ENCODE measurements at places on chromosomes 11 and 22.

DNA sequence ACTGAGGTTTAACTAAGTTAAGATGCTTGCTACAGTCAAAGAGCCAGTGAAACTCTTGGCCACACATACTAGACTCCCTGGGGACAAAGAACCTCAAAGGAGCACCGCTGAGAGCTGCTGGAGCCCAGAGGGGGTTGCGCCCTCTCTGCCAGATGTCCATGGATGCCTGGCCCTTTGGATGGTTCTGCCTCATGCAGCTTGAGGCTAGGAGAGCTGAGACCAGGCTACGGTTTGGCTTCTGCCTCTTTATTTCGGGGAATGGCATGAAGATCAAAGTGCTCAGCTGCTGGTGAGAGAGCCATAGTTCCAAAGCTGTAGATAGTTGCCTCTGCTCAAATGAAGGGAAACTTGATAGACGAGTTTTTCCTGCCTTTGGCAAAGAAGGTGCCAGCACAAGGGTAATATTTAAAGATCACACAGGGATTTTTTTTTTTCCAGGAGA lies 43.0 kb downstream of the RASSF10 start:
- no peak for DNase-seq

GRCh38 chr11:34890812-34891211 lies 25.4 kb downstream of the APIP start:
- DNase-seq, result no peak

GRCh38 chr11:11400635-11401232 lies 47.7 kb upstream of the CSNK2A3 start:
- DNase-seq, result peak; percentile 59

- peak; percentile 58 for DNase-seq
These were observed at the start of gene UPB1 for GRCh38 chr22:24494528-24495364. Gene UPB1 (plus strand): TSS chr22:24495332. CDS start chr22:24495404, 72 bp downstream.

GRCh38 chr11:120579611-120580031 lies 68.1 kb downstream of the GRIK4 start:
- DNase-seq, result no peak

DNA sequence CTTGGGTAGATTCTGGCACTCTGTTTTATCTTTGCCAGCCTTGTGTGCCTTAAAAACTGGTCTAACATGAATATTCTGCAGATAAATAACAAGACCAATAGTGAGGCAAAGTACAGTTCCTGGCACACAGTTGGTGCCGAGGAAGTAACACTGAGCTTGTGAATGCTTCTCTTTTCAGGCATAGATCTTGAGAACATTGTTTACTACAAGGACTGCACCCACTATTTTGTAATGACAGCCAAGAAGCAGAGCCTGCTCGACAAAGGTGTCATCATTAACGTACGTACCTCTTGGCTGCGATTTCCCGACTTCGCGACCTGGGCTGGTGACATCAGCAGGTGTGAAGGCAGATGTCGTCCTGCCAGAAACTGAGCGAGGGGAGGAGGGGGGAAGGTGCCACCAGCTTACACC lies 105.7 kb downstream of the MICAL2 start:
- no peak for DNase-seq

DNA sequence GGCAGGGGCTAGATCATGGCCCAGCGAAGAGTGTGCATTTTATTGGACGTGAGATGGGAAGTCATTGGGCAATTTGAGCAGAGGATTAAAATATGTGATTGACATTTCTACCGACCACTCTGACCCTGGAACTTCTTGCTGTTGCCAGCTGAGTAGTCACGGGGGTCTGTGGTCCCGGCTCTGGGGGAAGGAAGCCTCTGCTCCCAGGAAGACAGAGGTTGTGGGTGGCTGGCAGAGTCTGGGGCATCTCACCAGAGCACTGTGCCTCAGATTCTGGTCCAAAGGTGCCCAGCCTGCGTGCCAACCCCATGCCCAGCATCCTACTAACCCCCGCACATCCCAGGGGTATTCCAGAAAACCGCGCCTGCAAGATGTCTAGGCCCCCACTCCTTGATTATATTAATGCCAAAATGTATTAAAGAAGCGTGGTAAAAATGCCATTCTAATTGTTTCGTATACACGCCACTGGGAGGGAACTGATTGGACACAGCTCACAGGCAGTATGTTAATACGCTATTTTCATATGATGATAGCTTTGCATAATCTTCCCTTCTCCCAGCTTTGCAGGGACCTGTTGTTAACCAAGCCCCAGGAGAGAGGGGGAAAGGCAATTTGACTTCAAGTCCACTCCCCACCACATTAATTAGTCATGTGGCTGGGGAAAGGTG lies 25.3 kb upstream of the LMO1 start:
- DNase-seq, result peak; percentile 17

GRCh38 chr22:49962751-49963646 lies 2.4 kb downstream of the PIM3 start:
- DNase-seq, result peak; percentile 26

DNA sequence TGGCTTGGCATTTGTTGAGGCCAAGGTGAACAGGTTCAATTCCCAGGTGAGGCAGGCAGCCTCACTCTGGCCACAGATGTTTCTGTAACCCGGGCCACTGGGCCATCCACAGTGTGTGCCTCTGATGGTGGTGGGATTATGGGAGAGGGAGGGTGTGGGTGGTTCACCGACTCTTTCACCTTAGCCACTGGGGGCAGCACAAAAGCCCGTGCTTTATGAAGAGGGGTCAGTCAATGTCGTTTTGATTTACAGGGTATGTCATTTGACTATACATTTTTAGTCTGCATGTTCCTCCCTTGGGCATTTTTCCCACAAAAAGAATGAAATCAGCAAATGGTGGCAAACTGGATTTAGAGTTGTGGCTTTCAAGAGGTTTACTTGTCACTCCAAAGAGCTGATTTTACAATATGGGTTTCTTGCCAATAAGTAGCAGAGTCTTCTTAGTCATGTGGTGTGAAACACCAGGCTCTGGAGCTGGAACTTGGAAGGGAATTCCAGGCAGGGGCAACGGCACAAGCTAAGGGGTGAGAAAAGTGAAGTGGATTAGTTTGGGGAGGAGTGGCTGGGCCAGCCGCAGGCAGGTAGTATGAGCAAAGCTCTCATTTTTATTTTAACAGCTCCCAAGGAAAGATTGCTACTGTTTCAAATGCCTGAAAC lies 217.8 kb upstream of the ZBED5 start:
- DNase-seq, result no peak

GRCh38 chr22:38718414-38718813 lies 12.7 kb downstream of the GTPBP1 start:
- no peak for DNase-seq

GRCh38 chr11:16809886-16810668 lies 71.6 kb downstream of the C11orf58 start:
- no peak for DNase-seq

GRCh38 chr11:82869657-82870056 lies 30.6 kb downstream of the PRCP start:
- no peak for DNase-seq

DNA sequence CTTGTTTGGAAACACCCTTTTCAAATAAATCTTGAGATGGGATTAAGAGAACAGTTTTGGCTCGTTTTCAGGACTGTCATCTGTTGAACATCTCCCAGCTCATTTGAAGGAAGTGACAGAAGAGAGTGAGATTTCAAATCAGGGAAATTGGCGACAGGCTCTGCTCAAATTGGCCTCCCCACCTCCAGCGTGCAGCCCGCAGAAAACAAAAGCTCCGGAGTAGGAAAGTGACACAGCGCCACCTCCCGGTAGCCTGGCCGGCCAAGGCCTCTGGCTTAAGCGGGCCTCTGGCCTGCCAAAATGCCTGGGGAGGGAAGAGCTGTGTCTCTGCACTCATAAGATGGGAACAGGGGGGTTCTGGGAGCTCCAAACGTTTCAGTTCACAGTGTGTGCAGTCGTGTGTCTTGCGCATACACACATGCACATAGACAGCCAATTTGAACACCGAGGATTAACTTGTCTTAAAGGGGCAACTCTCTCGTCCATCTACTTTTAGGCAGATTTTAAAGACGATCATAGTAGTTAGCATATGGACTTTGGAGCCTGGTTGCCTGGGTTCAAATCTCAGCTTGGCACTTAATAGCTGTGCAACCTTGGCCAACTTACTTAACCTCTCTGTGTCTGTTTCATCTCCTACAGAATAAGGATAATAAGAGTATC lies 132.7 kb upstream of the RCN1 start:
- peak; percentile 79 for DNase-seq

DNA sequence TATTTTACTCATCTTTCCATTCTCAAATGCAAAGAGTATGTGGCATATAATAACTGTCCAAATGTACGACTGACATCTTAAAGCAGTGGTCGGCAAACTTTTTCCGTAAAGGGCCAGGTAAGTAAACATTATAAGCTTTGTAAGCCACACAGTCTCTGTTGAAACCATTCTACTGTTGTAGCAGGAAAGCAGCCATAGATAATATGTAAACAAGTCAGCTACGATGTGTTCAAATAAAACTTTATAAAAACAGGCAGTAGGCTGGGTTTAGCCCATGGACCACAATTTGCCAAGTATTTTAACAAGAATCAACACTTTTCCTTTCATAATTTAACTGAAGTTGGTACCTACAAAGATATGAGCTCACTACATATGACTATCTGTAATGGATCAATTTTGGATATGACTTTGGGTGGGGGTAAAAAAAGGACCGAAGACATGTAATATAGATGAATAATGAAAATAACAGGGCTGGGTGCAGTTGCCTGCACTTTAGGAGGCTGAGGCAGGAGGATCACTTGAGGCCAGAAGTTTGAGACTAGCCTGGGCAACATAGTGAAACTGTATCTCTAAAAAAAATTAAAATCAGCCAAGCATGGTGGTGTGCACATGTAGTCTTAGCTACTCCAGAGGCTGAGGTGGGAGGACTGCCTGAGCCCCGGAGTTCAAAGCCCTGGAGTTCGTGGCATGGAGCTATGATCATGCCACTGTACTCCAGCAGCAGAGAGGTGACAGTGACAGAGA lies 5.7 kb downstream of the RDX start:
- no peak for DNase-seq

- DNase-seq, result no peak
These were observed 662.2 kb upstream of the CNTN5 start for GRCh38 chr11:98358551-98358950.

DNA sequence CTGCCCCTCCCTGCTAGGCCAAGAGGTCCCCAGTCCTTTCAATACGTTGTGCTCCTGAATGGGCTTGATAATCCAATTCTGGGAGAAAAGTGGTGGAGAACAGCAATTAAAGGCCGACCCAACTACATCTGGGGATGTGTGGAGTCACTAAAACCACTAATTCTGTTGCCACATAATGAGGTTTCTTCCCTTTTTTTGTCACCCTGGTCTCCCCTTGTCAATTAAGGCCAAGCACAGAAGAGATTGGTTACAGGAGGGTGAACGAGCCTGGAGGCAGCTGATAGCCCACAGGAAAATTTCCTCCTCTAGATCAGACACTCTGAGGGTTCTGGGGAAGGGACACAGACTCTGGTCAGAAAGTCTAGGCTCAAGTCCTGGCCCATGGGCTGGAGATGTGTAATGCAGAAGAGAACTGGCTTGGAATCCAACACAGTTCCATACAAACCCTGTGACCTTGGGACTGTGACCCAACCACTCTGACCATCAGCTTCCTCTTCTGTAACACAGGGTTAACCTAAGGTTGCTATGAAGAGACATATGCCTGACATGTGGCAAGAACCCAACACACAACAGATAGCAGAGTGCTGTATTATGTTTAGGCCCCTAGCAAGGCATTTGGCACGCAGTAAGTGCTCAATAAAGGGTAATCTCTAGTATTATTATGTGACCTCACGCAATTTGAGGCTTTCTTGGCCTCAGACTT lies 146.4 kb downstream of the CHST1 start:
- DNase-seq, result no peak

DNA sequence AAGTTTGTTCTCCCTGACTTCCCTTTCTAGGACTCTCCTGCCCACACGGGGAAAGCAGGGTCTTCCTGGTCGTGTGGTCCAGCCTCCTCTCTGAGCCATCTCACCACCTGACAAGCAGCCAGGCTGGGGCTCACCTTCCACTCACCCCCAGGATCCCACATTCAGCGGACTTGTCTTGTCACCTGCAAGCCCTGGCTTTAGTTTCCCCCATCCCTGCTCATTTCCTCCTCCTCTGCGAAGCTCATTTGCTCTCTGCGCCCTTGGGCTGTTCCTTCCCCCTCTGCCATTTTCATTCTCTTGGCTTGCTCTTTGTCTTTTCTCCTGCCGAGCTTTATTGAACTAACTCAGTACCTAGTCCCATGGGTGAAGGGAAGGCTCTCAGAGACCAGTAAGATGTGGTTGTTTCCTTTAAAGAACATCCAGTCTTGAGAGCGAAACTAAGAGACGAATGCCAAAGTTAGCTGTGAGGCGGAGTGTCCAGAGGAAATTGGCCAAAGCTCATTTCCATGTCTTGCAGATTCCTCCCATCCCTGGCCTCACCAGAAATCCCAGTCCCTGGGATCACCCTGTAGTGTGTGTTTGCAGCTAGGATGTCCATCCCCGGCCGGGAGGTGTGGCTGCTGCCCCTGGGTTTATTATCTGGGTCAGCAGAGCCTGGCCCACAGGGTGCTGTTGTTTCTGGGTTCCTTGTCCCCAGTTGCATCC lies 2.0 kb downstream of the ST14 start:
- DNase-seq, result no peak

DNA sequence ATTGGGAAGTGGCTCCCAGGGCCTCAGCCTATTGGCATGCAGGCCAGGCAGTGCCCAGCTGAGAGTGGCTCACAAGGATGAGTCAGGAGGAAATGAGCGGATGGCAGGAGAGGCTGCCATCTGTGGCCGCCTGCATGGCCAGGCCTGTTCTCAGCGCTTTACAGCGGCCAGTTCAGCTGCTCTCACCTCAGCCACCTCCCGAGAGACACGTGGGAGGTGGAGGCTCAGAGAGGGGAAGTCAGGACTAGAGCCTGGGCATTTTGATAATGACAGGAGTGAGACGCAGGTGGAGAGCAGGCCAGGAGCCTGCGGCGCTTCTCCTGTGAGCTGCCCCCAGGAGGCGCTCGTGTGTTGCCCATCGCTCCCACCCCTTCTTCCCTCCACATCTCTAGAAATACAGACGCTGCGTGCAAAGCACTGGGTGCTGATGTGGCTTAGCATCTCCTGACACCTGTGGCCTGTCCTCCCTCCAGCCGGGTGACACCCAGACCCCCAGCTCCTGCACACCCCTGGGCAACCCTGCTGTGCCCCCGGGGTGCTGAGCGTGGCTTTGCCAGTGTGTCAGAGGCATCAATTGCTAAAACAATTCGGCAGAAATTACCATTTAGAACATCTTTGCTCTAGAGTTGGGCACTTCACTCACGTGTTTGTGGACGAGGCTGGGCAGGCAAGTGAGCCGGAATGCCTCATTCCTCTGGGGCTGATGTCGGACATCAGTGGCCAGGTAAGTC lies 21.4 kb upstream of the PANX2 start:
- peak; percentile 79 for DNase-seq

GRCh38 chr11:63622323-63622722 lies 8.1 kb upstream of the PLAAT3 start:
- DNase-seq, result no peak

DNA sequence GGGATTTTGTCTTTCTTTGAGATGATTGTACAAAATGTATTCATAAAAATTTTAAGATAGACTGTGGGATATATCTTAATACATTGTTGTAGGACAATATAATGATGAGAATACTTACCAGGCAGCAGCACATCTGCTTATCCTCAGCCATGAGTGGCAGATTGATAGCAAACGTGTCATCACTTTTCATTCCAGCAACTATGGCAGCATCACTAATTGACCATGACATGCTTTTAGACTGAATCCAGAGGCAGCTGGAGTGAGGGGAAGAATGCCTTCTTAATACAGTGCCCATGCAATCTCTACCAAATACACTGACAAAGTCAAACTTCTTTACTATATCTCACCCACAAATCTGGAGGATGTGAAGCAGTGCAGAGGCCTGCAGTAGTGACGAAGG lies 755.2 kb upstream of the RAG2 start:
- no peak for DNase-seq

Measured in H9 (cell line).